ENCODE measurements at places on chromosomes 5 and 9.

GRCh38 chr9:120980951-120981350, 54.4 kb upstream of the TRAF1 start:
- no peak for DNase-seq

DNA sequence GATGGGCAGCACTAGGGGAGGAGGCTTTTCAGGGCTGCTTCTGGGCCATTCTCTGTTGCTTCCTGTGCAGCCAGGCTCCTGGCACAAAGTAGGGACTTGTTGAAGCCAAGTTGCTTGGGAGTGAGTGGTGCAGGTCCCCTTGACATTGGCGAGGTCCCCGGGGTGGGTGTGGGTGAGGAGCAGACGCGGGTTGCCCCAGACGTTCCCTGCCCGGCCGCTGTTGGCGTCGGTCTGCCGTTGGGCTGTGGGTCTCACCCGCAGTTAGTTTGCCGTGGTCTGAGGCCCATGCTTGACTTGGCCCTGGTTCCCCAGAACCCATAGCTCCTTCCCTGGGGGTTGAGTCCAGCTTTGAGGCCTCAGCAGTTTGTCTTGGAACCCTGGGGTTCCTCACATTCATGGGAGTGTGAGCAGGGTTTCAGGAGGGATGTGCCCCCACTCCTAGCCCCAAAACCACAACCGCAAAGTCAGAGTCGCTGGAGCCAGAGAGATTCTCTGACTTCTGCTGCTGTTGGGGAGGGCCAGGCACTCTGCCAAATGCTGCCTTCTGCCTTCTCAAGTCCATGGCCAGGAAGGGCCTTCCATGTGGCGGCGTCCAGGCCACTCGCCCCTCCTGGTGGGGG, 77.5 kb downstream of the RXRA start:
- peak; percentile 90 for DNase-seq

DNA sequence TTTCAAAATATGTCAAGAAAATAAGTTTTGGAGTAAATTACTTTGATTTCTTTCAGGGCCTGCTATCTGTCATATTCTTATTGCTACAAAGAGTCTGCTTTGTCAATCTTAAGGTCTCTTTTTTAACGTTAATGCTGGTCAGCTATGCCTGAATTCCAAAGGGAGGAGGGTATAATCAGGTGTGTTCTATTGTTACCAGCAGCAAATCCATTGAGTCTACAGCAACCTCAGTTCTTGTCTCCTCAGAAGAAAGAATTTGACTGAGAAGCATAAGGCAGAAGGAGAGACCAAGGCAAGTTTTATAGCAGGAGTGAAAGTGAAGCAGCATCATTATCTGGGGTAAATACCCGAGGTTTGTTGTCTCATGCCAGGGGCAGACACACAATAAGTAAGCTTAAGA, 23.7 kb upstream of the MINAR2 start:
- no peak for DNase-seq

GRCh38 chr9:133807037-133807436, 68.9 kb upstream of the SARDH start:
- DNase-seq, result no peak

DNA sequence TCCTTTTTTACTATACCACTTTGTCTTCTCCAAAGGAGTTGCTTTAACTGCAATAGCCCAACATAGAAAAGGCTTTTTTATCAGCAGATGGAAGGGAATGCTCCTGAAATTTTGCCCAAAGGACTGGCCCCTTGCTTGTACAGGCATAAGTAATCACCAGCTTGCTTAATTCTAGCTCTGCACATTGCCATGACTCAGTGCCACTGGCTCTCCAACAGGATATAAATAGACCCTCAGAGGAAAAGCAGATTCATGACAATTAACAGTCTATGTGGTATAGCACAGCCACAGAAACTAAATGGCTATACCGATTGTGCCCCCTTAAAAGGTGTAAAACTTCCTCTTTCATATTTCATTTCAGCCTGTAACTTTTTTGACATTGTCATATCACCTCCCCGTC, 227.0 kb downstream of the ZNF608 start:
- DNase-seq, result peak; percentile 72

GRCh38 chr9:101673642-101674041, 64.8 kb downstream of the GRIN3A start:
- DNase-seq, result no peak

DNA sequence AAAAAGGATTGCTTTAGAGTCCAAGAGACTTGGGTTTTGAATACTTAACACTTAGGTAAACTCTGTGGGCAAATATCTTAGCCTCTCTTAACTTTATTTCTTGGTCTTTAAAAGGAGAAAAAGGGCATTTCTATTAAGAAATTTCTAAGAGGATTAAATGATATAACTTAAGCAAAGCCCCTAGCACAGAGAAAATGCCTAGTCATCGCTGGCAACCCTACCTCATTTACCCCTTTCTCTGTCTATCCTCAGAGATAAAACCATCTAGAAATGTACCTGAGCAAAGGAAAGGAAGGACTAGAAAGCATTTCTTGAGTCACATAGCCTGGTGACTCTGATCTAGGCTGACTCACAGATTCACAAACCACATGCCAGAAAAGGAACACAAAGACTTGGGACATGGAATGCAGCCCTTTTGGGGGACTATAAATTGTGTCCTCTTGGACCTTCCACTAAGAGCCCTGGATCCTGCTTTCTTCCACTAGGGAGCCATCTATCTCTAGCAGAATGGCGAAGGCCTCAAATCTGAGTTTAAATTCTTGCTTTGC, 120.6 kb downstream of the FOXD1 start:
- no peak for DNase-seq

DNA sequence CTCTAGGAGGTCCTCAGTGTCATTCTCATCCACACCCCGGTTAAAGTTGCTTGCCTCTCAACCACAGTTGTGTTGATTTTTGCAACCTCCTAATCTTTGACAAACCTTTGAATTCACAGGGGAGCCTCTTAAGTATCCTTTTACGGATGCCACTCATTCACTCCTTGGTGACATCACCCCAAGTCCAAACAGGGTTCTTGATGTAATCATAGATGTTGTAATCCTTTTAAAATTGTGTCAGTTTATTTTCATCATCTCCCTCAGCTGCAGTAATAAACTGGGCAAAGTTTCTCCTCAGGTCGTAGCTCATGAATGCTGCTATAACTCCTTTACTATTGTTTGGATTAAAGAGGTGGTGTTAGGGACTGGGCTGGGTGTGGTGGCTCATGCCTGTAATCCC, 637.2 kb upstream of the NUDT12 start:
- no peak for DNase-seq

DNA sequence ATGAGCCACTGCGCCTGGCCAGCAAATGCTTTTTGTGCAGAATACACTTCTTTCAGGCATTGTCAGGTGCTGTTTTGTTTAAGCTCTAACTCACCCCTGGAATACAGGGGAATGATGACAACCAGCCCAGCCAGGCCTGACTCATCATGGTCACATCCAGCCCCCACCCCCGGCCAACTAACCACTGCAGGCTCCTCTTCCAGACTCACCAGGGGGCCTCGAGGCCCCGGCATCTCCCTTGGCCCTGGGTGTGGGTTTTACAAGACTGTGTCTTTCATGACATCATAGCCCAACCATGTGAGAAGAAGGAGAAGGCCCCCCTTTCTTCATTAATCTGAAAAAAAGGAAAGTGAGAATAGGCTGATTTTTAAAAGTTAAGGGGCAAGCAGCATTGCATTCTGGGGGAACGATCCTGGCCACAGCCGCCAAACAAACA, 35.5 kb downstream of the OLFML2A start:
- DNase-seq, result peak; percentile 91

GRCh38 chr9:78167356-78167755, 68.5 kb upstream of the CEP78 start:
- no peak for DNase-seq

- DNase-seq, result no peak
Measured at GRCh38 chr9:81112627-81113452, 576.5 kb downstream of the TLE1 start.

DNA sequence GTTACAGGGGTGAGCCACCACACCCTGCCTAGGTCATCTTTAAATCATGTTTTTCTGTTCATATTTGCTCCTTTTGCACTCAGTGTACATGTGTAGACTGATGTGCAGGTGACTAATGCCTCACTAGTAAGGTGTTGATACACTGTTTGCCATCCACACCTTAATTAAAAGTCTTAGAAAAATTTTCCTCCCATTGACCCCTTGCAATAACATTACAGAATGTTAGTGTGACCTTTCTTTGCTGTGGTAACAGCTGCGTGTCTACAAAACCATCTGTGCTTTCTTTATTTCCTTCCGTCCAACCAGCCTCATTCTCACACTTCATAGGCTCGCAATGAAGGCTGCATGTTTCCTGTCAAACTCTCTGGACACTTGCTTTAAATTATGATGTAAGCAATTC, 6.6 kb upstream of the CEMIP2 start:
- no peak for DNase-seq

- no peak for DNase-seq
Measured at GRCh38 chr5:156798201-156798600, 51.9 kb upstream of the PPP1R2B start.

GRCh38 chr5:33827018-33827707, 64.6 kb downstream of the ADAMTS12 start:
- no peak for DNase-seq

DNA sequence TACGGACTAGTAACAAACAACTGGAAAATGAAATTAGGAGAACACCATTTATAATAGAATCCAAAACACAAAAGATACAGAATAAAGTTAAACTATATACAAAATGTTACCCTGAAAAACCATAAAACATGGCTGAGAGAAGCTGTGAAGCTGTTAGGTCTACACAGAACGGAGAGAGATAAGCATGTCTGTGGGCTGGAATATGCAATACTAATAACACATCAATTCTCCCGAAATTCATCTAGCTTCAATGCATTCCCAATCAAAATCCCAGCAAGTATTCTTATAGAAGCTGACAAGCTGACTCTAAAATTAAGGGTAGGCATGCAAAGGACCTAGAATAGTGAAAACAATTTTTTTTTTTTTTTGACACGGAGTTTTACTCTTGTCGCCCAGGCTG, 32.5 kb downstream of the CAMSAP1 start:
- DNase-seq, result no peak

DNA sequence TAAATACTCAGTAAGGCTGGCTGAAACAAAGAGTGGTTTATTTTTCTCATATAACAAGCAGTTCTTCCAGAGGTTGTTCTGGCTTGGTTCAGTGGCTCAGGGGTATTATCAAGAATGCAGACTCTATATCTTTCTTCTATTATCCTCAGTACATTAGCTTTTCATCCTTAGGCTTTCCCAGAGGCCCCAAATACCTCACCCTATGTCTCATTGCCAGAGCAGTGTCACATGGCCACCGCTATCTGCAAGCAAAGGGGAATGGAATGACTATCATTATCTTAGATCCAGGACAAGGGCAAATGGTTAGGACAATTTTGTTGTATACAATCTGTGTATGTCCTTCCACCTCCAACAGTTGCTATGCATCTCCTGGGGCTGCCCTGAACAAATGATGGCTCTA, 69.0 kb upstream of the SNX2 start:
- DNase-seq, result no peak

GRCh38 chr9:34985311-34985899, 4.1 kb upstream of the DNAJB5 start:
- peak; percentile 42 for DNase-seq

DNA sequence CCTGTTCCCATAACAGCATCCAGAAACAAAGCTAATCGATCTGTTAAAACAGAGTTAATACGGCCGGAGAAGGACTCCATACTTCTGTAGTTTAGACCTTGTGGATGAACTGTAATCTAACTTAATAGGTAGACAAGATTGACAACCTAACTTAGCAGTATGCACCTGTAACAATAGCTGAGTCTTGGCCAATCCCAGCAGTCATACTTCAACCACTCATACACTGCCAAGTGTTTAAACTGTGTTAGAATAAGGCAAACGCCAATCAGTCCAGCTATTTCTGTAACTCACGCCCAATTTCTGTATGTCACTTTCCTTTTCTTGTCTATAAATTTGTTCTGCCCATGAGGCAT, 33.7 kb upstream of the MACIR start:
- DNase-seq, result no peak

DNA sequence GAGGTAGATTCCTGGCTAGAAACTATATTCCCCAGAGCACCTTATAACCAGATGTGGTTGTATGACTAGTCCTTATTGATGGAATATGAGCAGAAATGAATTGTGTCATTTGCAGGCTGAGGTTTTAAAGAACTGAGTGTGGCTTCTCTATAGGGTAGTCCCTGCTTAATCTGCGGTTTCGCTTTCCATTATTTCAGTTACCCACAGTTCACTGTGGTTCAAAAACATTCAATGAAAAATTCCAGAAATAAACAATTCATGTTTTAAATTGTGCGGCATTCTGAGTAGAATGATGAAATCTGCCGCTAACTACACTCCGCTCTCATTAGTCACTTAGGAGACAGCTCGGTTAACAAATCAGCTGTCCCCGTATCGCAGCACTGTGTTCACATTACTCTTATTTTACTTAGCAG, 65.1 kb downstream of the ANKRD55 start:
- DNase-seq, result no peak

DNA sequence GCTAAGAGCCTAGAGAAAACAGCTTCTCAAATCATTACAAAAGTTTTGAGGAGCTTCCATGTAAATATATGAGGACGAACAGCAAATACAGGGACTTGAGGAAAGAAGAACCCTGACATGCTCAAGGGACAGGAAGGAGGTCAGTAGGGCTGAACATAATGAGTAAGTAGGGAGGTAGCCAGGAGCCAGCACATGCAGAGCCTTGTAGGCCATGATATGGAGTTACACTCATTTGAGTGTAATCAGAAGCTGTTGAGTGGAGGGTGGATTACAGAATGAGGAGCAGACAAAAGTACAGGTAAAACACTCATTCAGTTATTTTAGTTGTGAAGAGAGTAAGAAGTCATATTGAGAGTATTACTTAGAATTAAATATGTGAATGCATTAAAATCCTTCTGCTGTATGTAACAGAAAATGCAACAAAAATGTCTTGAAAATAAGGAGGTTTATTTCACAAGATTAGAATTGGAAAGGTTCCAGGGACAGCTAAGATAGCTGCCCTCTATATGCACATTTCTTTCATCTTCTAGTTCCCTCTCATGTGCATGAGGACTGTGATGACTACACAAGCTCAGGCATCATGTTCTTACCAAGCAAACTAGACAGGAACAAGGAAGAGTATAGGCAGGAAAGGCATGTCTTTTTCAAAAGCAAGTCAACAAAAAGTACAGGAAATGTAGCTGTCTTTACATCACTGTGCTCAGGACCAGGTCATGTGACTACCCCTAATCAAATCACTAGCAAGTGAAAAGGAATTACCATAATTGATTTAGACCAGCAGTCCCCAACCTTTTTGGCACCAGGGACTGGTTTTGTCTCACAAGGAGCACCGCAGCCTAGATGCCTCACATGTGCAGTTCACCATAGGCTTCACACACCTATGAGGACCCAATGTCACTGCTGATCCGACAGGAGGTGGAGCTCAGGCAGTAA, 87.2 kb downstream of the TMEM232 start:
- DNase-seq, result no peak

GRCh38 chr9:81563739-81564138, 125.6 kb downstream of the TLE1 start:
- no peak for DNase-seq

GRCh38 chr5:119678351-119679028, 49.1 kb downstream of the FAM170A start:
- no peak for DNase-seq

Measured in AG08396 (cell line).